GM12892 (cell line): ENCODE measurements at places on chromosomes 12 and 14.

DNA sequence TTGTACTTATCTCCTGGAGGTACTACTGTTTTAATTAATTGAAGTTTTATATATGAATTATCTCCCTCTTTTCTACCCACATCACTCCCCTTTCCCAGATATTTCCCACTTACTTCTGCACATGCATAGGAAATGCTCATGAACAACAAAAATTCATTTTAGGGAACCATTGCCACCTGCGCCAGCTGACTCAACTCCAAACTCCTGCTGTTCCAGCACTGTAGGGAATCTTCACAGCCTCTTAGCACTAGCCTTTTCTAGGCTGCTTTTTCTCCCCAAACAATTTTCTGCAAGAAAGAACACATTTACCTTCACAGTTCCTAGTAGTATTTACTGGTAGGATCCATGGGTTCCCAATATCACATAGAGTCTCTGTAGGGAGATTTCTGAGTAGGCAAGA is 268.4 kb downstream of the LRFN5 start:
- no peak for DNase-seq

DNA sequence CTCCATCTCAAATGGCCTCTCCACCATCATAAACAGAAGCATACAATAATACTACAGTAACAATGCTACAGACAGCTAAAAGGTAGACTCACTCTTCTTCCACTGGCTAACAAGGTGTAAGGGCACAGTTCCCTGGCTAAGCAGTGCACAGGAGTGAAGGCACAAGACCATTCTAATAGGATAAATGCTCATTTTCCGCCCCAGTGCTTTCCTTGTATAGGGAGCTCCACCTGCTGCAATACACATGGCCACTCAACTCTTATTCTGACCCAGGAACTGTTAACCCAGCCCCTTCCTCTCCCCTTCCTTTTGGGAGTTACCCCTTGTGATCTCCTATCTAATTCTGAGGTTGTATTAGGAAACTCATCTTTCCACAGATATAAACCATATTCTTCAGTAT is 124.6 kb downstream of the KCNK10 start:
- no peak for DNase-seq

GRCh38 chr12:117836999-117837736 is 131.6 kb downstream of the KSR2 start:
- DNase-seq: peak; percentile 48

DNA sequence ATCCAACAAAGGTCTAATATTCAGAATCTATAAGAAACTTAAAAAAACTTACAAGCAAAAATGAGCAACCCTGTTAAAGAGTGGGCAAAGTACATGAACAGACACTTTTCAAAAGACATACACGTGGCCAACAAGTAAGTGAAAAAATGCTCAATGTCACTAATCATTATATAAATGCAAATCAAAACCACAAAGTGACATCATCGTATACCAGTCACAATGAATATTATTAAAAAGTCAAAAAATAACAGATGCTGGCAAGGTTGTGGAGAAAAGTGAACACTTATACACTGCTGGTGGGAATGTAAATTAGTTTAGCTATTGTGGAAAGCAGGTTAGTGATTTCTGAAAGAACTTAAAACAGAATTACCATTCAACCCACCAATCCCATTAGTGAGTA is 199.1 kb downstream of the SNAPC1 start:
- no peak for DNase-seq

DNA sequence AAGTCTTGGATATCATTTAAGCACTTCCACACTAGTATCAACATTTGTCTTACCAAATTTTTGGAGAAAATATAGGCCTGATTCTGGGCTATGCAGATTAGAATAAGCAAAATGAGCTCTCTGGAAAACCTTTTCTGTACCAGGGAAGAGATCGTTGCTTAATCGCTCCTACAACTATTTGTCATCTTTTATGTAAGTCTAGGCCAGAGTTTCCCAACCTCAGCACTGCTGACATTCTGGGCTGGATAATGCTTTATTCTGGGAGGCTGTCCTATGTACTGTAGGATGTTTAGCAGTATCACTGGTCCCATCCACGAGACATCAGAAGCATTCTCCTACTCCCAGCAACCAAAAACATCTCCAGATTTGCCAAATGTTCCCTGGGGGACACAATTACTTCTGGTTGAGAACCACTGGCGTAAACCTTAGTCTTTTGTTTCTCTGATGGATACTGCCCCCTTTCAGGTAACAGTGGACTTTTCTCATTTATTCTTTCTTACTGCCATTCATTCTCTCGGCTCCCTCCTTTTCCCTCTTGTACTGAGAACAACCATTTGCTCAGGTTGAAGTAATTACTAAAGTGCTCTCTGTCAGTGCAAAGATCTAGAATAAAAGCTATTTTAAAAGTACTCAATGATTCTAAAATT is 316.9 kb upstream of the E2F7 start:
- DNase-seq: no peak

- DNase-seq: no peak
These were observed 224.0 kb upstream of the PDE3A start for GRCh38 chr12:20144341-20144740.

DNA sequence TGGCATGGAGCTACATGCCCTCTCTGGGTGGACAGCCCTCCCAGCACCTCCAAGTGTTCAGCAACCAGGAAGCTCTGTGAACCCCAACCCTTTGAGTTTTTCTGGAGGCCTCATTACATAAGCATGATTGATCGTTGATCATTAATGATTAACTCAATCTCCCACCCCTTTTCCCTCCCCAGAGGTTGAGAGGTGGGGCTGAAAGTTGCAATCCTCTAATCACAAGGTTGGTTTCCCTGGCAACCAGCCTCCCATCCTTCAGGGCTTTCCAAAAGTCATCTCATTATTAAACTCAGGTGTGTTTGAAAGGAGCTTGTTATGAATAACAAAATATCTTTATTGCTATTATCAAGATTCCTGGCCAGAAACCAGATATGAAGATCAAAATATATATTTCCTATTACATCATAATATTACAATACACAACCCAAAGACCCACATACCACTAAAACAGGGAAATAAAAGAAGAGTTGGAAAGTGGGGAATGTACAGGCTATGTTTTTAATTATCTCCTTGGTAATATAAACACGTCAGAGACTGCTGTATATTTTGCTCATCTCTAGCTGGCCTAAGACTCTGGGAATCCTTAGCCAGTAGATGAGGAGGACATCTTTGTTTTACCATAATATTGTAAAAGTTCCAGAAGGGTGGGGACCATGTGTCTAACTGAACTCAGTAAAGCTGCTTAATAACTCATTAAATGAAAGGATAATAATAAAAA is 73.6 kb downstream of the SSPN start:
- DNase-seq: no peak

DNA sequence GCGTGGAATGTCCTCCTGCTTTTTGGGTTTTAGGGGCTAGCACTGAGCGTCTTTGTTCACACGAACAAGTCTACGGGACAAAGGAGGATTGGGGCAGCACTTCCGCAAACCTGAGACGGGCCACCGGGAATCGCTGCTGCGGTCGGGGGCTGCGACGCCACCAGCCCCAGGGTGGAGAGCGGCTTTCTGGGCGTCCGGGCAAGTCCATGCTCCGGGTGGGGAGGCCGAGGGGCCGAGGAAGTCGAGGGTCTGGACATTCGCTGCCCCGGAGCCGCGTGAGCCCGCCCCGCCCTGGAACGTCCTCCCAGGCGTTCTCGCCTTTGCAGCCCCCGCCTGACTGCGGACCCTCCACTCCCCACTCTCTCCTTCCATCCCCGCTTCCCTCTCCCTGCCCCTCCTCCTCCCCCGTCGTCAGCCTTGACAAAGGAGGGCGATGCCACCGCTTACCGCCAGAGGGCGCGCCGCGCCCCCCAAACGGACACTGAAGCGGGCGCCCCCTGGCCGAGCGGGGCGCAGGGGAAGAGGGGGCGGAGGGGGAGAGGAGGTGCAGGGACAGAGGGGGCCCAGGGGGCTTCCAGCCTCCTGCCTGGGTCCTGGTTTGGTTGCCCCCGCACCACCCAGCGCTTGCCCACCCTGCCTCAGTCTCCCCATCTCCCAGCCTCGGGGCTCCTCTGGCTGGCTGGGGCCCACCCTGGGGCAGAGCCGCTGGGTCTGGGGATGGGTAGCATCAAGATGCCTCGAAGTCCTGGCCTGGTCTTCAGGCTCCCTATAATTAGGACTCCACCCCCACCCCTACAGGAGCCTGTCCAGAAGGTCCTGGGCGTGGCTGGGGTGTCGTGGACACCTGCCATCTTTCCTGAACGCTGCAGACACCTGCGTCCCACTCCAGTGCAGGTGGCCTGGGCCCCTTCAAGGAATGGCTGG is 39.1 kb upstream of the INF2 start:
- peak; percentile 92 for DNase-seq

DNA sequence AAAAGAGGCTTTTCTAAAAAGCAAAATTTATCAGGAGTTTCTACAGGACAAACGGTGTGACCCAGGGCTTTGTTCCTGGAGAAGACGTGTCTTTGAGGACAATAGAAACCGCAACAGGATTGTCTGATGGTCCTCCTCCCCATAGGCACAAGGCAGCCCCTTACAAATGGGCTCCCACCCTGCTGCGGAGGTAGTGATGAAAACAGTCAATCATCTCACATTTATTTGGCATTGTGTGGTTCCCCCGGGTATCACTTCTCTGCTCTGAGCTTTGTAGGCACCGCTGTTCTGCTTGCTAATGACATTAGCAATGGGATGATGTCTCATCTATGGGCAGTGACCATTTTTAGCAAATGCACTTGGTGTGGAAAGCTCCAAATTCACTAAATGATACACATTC is 155.5 kb upstream of the TMPO start:
- DNase-seq: no peak

GRCh38 chr12:44947163-44947562 is 71.0 kb upstream of the NELL2 start:
- DNase-seq: no peak

- no peak for DNase-seq
These were observed 1.8 kb downstream of the KRR1 start for GRCh38 chr12:75509621-75510020.

DNA sequence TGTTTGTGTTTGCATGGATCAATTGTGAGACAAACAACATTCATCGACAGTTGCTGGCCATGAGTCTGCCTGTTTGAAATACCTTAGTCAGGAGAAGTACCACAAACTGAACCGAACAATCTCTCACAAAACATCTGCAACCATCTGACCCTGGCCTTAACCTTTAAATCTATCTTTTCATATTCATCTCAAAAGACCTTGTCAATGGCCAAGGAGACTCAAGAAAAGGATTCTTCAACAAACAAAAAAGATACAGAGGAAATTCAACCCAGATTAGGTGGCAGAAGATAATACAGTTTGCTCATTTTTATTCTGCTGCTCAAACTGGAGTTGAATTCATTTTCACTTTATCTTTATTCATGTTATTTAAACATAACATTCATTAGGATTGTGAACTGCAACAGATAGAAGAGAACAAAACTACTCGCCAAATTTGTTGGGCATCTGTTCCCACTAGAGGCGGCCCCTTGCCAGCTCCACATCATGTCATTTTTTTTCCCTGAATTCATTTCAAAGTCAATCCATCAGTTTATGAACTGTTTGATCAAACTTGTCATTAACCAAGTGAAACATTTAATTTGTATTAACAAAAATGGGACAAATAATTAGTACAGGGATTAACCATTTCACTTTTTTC is 152.3 kb upstream of the OTX2 start:
- no peak for DNase-seq

DNA sequence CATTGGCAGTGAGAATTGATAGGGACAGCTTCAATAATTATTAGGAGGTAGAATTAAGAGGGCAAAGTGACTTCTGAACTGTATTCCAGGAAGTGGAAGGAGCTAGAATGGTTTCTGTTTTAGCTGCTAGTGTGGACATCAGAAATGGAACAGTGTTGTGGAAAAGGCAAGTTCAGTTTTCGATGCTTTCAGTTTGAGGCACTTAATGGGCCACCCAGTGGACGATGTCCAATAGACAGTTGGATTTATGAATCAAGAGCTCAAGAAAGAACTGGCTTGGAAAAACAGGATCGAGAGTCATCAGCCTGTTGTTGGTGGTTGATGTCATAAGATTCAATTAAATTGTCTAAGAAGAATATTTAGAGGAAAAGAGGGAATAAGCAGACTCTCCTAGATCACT is 136.3 kb downstream of the DYRK2 start:
- DNase-seq: no peak

GRCh38 chr12:10130042-10130441 is at the start of gene CLEC7A:
CLEC7A (minus strand) TSS chr12:10130199; CDS start chr12:10130082, 117 bp downstream.
- no peak for DNase-seq

DNA sequence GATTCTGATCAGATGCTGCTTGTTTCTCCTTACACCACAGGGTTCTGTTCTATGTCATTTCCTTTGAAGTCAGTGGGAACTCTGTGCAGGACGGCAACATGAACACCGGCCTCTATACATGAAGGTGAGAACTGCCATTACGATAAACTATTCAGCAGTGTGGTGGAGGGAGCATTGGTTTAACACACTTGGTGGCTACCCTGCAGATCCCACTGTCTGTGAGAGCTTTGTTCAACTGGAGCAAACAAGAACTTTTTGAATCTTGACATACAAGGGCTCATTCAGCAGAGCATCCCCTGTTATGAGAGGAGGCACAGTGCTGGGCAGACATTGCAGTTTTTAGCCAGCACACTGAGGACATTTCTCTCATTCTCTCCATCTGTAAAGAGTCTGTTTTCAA is 10.7 kb upstream of the FRS2 start:
- no peak for DNase-seq

GRCh38 chr12:117662220-117662619 is 300.8 kb upstream of the NOS1 start:
- DNase-seq: no peak

- DNase-seq: no peak
These were observed 59.0 kb downstream of the RPS29 start for GRCh38 chr14:49527221-49527620.

DNA sequence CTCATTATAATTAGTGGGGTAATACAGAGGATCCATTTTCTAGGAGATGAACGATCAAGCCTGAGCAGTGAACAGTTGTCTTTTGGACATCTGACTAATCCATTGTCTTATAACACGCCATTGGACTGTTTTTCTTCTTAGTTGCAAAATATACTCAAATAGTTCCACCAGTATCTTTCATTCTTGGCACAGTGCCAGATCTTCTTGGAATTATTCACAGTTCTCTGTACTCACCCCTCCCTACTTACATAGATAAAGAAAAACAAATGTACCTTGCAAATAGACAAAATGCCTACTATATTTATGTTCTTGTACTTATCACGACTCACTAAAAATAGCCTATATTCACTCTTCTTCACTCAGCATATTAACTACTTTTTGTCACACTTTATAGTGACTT is 3.8 kb downstream of the CBLN3 start:
- no peak for DNase-seq

DNA sequence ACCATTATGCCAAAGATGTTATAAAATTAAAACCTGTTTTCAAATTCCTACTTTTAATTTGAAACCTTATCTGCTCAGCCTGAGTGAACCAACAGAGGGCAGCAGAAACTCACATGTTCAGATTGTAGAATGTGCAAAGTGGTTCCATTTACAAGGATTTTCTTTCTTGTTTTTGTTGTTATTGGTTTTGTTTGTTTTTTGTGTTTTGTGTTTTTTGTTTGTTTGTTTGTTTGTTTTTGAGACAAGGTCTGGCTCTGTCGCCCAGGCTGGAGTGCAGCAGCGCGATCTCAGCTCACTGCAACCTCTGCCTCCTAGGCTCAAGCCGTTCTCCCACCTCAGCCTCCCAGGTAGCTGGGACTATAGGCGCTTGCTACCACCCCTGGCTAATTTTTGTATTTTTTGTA is 22.8 kb upstream of the GARIN2 start:
- no peak for DNase-seq
